ENCODE measurements at places on chromosomes 3 and 15.

DNA sequence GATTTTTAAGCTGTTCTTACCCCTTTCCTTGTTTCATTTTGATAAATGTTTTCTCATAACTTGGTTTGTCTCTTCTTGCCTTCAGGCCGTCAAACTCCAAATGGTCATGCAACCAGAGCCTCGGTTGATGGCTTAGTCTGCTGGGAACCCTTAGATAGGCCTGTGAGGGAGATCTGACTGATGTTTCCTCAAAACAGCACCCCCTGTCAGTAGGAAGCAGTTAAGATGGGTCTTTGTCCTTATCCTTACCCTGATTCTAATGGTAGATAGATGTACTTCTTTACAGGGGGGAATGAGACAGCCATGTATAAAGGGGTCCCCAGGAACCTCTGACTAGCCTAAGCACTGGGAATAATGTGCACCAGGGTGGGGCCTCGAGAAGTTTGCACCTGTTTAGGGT lies 16.3 kb upstream of the OR5H1 start:
- no peak for DNase-seq

- no peak for DNase-seq
Measured at GRCh38 chr3:164467007-164467406, 611.3 kb downstream of the SI start.

GRCh38 chr3:69594286-69594685 lies 145.0 kb upstream of the MITF start:
- no peak for DNase-seq

DNA sequence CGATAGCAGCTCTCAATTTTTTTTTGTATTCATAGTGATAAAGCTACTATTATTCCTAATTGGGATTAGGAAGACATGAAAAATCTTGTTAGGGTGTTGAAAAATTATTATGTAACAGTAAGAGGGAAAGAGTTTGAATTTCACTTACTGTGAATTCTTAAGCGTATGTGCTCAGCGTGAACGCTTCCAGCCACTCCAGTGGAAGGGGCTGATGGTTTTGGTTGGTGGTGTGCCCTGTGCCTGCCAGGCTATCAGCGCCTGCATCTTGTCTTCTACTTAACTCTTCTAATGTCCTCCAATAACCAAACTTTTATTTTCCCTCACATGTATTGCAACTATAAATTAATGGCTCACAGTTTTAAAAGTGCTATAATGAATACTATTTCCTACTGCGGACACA lies 22.5 kb downstream of the CDIN1 start:
- no peak for DNase-seq

- no peak for DNase-seq
Measured at GRCh38 chr3:34363881-34364280, 565.5 kb downstream of the PDCD6IP start.

DNA sequence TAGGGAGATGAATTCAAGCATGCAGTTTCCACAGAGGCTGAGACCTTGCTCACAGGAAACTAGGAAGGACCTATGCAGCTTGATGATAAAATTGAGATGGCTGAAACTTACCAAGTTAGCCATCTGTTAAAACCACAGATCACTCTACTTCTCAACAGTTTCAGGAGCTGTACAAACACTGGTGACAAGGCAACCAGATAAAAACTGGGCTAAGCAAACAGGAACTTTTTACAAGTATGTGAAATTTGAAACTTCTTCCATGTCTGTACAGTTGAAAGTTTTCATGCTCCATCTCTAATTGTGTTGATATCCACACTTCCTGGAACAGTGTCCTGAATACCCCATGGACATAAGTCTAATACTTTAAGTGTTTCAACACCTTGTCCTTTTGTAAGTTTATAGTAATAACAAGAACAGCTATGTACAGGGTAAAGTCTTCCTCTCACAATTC lies 78.2 kb downstream of the FAIM start:
- peak; percentile 92 for DNase-seq

GRCh38 chr15:63321462-63321861 lies 44.1 kb downstream of the APH1B start:
- DNase-seq, result no peak

- no peak for DNase-seq
Measured at GRCh38 chr15:39083213-39083612, 497.7 kb upstream of the THBS1 start.

- DNase-seq, result no peak
Measured at GRCh38 chr3:72245183-72245811, 460.3 kb upstream of the PROK2 start.

DNA sequence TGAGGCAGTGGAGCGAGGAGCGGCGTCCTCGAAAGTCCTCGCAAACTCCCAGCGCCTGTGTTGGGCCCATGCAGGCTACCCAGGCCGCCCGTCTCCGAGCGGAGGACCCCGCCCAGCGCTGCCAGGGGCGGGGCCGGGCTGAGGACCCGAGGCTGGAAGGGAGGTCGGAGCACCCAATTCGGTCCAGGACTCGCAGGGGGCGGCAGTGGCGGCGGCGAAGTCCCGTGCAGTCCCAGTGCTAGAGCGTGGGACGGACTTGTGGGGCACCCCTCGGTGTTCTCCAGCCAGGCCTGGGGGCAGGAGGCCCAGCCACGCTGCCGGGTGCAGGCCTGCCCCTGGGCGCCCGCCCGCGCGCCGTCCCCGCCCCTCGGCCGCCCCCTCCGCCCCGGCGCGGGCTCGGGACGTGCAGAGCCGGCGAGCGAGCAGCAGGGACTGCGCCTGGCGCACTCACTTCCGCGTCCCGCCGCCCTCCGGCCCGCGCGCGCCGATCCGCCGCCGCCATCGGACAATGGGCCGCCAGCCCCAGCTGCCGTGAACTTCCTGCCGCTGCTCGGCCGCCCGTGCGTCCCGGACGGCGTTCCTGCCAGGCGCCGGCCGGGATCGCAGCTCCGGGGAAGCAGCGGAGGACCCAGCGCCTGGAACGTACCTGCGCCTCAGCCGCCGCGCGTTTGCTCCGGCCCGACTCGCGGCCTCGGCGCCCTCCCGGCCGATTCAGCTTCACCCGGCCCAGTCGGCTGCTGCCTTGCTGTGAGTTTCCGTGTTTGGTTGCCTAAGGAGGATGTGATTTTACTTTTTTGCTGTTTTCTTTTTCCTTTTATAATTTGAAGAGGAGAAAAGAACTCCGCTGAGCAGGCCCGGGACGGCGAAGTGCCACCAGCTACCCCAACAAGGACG lies 596 bp upstream of the LIMD1 start:
- DNase-seq, result peak; percentile 38

Measured in fibroblast of skin of left biceps (primary cell).